ENCODE measurements at places on chromosomes 11 and 22.
A peak's percentile ranks its signal among the peaks of the same experiment; 100 is the strongest.

DNA sequence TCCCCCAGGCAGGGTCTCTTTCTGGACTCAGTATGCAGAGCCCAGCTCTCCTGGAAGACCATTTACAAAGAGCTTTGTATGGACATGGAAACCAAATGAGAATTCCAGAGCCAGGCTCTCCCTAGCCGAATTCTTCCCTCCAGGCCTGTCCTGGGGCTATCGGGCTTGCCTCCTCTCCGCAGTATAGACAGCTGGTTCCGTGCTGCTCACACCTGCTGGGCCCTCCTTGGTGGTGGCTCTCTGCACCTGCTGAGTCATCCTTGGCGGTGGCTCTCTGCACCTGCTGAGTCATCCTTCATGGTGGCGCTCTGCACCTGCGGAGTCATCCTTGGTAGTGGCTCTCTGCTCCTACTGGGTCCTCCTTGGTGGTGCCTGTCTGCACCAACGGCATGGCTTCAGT is 743.5 kb downstream of the BRD1 start:
- no peak for DNase-seq

- DNase-seq = no peak
Observed at GRCh38 chr22:48369789-48370507, 1457.7 kb downstream of the BRD1 start.

DNA sequence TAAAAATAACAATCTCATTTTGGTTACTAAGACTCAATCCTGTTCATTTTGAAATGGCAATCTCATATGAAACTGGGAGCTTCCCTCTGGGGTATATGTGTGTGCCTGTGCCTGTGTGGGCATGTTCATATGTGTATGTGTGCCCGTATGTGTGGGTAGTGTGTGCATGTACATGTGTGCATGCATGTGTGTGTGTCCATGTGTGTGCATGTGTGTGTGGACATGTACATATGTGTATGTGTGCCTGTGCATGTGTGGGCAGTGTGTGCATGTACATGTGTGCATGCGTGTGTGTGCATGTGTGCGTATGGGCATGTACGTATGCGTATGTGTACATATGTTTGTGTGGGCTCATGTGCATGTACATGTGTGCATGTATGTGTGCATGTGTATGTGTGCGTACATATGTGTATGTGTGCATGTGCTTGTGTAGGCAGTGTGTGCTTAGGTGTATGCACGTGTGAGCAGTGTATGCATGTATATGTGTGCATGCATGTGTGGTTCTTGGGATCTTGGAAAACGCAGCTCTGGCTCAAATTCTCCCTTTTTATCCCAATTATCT is 24.5 kb upstream of the CACNG2 start:
- DNase-seq = no peak

DNA sequence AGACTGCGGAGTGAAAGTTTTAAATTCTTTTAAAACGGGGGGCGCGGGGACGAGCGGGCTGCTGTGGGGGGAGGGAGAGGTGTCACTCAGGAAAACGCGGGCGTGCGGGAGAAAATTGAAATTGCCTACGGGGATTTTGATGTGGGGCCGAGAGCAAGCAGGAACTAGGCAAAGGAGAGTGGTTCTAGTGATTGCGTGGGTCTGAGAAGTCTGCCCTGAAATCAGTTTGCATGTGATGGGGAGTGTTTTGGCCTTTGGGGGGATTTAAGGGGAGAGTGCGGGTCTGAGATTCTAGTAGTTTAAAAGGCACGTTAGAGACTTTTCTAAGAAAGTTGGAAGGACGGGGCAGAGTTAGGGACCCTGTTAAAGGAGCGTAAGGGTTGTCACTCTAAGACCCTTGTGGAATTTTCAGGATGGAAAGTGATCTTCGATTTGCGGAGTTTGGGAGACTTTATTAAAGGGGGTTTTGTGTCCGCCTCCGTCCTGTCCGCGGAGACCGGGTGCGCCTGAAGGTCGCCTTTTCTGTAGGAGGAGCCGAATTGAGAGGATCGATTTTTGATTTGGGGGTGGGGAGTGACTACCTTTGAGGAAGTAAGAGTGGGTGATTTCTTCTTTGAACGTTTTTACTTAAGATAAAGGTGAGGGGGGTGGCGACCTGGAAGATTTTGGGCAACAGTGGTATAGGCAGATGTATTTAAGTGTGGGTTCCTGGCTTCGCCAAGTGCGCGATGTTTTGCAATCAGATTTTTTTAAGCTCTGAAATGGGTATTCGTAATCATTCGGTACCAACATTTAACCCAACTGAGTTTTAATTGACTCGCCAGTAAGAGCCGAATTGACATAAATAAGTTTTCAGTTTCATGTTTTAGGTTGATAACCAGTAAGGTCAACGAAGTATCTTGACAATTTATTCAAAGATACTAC is 1.1 kb downstream of the EED start:
- peak; percentile 44 for DNase-seq

- no peak for DNase-seq
Observed at GRCh38 chr22:39940757-39941305, 19.4 kb upstream of the TMA7B start.

- DNase-seq = no peak
Observed at GRCh38 chr22:38873469-38874411, 1.7 kb upstream of the CBX6 start.

GRCh38 chr22:37069319-37069718 is 17.8 kb downstream of the KCTD17 start:
- no peak for DNase-seq

GRCh38 chr11:36241497-36241896 is 47.7 kb downstream of the COMMD9 start:
- DNase-seq = no peak

- no peak for DNase-seq
Observed at GRCh38 chr22:42994917-42995562, 19.9 kb downstream of the PACSIN2 start.

DNA sequence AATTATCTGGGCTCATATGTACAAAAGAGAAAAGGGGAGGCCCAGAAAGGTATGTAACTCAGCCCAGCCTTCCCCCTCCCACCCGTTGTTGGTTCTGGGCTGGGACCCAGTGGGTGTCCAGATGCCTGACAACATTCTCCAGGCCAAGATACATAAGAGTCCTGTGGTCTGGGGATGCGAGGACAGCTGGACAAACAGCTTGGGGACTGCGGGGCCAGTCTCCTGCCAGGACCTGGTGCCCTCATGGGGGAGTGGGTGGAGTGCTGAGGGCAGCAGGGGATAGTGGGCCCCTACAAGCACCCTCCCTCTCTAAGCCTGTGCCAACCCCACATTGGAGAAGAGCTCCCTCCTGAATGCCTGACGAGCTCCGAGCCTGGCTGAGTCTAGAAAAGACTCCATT is 3.5 kb upstream of the SLC22A6 start:
- no peak for DNase-seq

- no peak for DNase-seq
Observed at GRCh38 chr11:66011785-66012303, at the start of gene CST6. Gene CST6 (plus strand): TSS chr11:66012008. CDS start chr11:66012045, 37 bp downstream.

GRCh38 chr22:46068593-46069491 is 81.5 kb upstream of the PPARA start:
- no peak for DNase-seq

GRCh38 chr22:42930810-42931420 is 73.8 kb upstream of the ARFGAP3 start:
- no peak for DNase-seq

- DNase-seq = no peak
Observed at GRCh38 chr11:79541466-79541865, 100.6 kb upstream of the TENM4 start.

DNA sequence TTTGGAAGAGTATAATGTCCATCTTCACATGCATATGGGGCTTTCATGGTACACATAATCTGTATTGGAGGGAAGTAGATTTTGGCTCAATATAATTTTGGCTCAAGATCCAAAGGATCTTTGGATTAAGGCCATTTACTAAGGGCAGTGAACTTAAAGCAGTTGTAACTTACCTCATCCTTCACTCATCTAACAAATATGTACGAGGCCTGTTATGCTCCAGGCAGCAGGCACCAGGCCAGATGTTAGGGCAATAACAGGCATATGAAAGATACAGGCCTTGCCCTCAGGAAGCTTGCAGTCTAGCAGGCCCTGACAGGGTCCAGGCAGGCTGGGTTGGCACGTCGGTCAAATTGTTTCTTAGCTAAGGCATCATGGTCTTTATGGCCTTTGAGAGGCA is 44.6 kb downstream of the LIF start:
- no peak for DNase-seq

- DNase-seq = no peak
Observed at GRCh38 chr11:111729831-111730311, 36.3 kb downstream of the PPP2R1B start.

- no peak for DNase-seq
Observed at GRCh38 chr11:134151083-134151747, 72.6 kb downstream of the NCAPD3 start.

- no peak for DNase-seq
Observed at GRCh38 chr11:112345166-112345565, 84.5 kb upstream of the PLET1 start.

DNA sequence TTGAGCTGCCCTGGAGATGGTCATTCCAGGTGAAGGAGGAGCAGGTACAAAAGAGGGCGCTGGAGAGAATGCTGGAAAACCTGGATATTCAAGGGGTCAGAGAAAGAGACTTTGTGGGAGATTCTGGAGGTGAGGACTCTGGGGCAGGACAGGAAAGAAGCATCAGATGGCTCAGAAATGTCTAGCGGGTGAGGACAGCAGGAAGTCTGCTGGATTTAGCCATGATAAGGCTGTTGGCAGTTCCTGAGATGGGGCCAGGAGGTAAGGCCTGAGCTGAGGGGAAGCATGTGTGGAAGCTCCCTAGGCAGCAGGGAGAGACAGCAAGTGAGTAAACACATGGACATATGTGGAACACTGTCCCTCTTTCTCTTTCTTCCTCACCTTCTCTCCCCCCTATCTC is 1.5 kb downstream of the UPB1 start:
- DNase-seq = no peak

Data from CD8-positive, alpha-beta memory T cell (primary cell).